CD4-positive, alpha-beta memory T cell (primary cell): ENCODE measurements at places on chromosomes 2 and 18. TPM values are rescaled to one million over a fixed set of nuclear protein-coding genes. Genes with fewer than 3 reads are reported as not detected.

The UGT1A10 gene
- not detected for total RNA-seq

DNA sequence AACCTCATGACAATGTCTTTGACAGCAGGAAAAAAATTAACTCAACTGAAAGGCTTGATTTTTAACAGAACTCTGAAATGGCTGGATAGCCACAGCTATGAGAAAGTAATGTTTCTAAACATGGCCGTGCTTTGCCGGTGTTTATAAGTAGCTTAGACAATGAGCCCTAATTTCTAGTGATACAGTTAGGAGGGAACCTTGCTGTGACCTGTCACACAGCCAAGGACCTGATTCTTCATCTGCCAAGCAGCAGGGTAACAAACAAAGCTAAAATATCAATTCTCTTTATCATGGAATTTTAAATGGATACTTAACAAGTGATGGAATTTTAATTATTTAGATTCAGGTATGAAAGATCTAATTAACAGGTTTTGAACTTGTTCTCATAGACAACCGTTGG is 24.3 kb upstream of the DYNC2LI1 start:
- no peak for DNase-seq
- H3K4me3 ChIP-seq = no peak overlapping the region
- H3K4me1 ChIP-seq = no peaks in the 10 kb centered on the region

The VWA3B gene
- total RNA-seq = not detected

The EVX2 gene
- total RNA-seq = not detected

GRCh38 chr18:62386601-62387000 is 61.5 kb downstream of the TNFRSF11A start:
- H3K4me1 ChIP-seq = no peaks in the 10 kb centered on the region
- H3K27ac ChIP-seq = no peak overlapping the region
- no peaks in the 10 kb centered on the region for H3K27me3 ChIP-seq

- no peak overlapping the region for H3K27ac ChIP-seq
- no peak overlapping the region for H3K4me3 ChIP-seq
- DNase-seq = peak; percentile 24
- no peaks in the 10 kb centered on the region for H3K4me1 ChIP-seq
- no peaks in the 10 kb centered on the region for H3K36me3 ChIP-seq
- no peaks in the 10 kb centered on the region for H3K27me3 ChIP-seq
Measured at GRCh38 chr2:35082072-35082471, 1273.5 kb upstream of the CRIM1 start.

GRCh38 chr18:80233201-80233835 is 14.0 kb downstream of the PARD6G start:
- no peaks in the 10 kb centered on the region for H3K27me3 ChIP-seq
- no peak overlapping the region for H3K27ac ChIP-seq
- no peak for DNase-seq
- H3K4me1 ChIP-seq = no peaks in the 10 kb centered on the region
